Stimulated activated CD8-positive, alpha-beta memory T cell treated with anti-CD3 and anti-CD28 coated beads, Interleukin-7, amount 100 ng/mL, for 24 hours (primary cell): ENCODE measurements at places on chromosomes 1 and 21.

- no peak for DNase-seq
Measured at GRCh38 chr1:162916821-162917613, 56.0 kb upstream of the CCDC190 start.

- DNase-seq, result no peak
Measured at GRCh38 chr1:243447347-243447746, 191.5 kb downstream of the SDCCAG8 start.

- DNase-seq, result no peak
Measured at GRCh38 chr1:160328184-160328583, 14.9 kb downstream of the COPA start.

DNA sequence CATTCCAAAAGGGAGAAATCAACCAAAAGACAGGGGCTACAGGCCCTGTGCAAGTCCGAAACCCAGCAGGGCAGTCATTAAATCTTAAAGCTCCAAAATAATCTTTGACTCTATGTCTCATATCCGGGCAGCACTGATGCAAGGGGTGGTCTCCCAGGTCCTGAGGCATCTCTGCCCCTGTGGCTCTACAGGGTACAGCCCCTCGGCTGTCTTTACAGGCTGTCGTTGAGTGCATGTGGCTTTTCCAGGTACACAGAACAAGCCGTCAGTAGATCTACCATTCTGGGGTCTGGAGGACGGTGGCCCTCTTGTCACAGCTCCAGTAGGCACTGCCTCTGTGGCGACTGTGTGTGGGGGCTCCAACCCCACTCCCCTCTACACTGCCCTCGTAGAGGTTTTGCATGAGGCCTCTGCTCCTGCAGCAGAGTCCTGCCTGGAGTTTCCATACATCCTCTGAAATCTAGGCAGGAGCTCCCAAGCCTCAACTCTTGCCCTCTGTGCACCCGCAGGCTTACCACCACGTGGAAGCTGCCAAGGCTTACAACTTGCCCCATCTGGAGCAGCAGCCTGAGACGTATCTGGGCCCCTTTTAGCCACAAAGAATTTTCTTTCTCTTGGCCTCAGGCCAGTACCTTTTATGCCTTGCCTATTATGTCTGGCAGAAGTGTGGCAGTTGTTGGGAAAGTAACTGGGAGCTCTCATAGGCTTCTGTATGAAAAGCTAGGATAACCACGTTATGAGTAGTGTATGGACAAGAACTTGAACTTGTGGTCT is 52.5 kb downstream of the POU2F1 start:
- no peak for DNase-seq

GRCh38 chr1:29880556-29880955 is 644.2 kb downstream of the PTPRU start:
- no peak for DNase-seq

DNA sequence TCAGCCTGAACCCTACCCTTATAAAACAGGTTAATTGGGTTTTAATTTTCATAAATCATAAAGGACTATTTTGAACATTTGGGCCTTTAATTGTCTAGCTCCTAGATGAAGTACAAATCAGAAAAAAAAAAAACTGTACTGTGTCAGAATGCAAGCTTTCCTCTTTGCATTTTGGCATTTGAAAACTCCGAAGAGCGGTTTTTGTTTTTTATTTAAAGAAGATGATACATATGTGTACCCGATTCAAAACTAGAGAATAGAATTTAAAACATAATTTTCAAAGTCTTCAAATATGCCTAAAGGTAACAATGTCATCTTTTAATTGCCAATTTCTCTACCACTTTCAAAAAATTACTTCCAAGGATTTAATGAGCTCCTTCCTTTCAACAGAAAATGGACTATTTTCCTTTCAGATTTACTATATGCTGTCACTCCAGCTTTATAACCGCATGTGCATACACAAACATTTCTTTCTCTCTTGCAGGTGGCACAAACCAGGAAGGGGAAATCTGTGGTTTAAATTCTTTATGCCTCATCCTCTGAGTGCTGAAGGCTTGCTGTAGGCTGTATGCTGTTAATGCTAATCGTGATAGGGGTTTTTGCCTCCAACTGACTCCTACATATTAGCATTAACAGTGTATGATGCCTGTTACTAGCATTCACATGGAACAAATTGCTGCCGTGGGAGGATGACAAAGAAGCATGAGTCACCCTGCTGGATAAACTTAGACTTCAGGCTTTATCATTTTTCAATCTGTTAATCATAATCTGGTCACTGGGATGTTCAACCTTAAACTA is 33.7 kb downstream of the MRPL39 start:
- DNase-seq, result no peak
